NCI-H446 (cell line): ENCODE measurements at places on chromosomes 7 and 10.

DNA sequence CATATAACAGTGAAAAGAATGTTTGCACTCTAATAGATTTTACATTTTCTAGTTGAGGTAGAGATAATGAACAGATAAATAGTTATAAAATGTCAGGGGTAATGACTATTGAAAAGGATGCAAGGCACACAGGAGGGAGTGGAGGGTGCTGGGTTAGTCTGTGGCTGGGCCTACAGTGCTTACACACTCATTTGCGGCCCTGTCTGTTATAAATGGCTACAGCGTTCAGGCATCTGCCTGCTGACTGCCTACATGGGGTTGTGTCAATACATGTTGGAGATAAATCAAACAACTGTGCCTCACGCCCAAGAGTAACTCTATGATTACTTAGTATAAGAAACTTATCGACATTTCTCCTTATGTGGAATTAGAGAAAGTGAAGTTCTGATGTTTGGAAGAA is 313.3 kb downstream of the ACTR3B start:
- DNase-seq: no peak

DNA sequence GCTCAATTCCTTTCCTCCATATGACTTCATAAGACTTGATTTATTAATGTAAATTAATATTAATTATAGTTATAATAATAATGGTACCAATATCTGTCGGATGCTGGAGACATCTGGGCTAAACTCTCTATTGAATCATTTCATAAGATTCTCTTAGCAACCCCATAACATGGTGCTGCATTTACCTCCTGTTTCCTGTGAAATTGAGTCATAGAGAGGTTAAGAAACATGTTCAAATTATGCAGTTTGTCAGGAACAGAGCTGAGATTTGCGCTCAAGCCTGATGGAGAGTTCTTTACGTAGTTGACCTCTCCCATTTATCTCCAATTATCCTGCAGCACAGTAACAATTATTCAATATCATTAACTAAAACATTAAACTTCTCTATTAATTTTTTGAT is 621.8 kb upstream of the FZD8 start:
- DNase-seq: no peak

GRCh38 chr7:124856299-124856888 is 73.2 kb downstream of the POT1 start:
- DNase-seq: peak; percentile 45

- DNase-seq: no peak
These were observed 80.1 kb downstream of the SVIL start for GRCh38 chr10:29554660-29555059.

GRCh38 chr10:69213591-69214311 is 6.4 kb upstream of the HKDC1 start:
- DNase-seq: no peak
